ENCODE measurements at places on chromosomes 7 and 10.
A peak's percentile ranks its signal among the peaks of the same experiment; 100 is the strongest.

GRCh38 chr7:64541438-64542359 is 21.2 kb downstream of the ZNF680 start:
- no peak for DNase-seq

- DNase-seq: no peak
Measured at GRCh38 chr7:112462236-112462635, 12.0 kb downstream of the IFRD1 start.

GRCh38 chr7:14999331-14999730 is 96.8 kb upstream of the DGKB start:
- no peak for DNase-seq

DNA sequence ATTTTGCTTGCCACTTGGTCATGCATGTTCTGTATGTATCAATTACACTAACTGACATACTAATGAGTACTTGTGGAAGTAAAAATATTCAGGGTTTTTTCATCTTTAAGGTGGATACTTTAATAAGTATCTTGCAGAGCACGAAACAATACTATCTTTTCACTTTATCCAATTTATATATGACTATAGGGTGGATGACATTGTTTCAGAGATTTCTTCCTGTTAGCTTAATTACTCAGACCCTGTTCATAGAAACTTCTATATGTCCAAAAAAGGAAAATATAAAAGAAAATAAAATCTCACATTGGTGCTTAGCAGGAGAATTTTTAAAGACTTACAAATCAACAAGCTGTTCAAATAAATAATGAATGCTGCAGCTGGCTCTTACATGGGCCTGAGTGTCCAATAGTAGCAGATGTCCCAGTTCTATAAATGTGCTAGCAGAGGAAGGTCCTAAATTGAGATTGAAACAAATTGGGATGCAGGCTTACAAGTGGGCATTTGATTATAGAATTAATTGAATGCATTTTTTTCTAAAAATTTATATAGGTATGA is 91.5 kb upstream of the THSD7A start:
- DNase-seq: no peak

GRCh38 chr10:96721207-96721572 is 876 bp upstream of the PIK3AP1 start:
- no peak for DNase-seq

DNA sequence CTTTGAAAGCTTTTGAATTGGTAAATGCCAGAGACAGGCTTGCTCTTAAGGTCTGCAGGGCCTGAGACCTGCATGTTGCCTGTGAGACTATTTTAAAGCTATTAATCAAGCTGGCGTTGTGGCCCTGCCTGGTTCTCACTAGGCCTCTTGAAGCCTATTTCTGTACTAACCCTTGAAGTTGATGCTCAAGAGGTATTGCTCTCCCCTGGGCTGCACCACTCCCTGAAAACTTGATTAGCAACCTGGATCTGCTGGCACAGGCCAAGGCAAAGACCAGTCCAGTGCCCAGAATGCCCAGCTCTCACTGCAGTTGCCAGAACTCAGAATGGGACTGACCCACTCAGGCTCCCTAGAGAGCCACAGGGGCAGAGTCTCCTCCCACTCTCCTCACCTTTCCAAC is 220.0 kb upstream of the MEOX2 start:
- no peak for DNase-seq

DNA sequence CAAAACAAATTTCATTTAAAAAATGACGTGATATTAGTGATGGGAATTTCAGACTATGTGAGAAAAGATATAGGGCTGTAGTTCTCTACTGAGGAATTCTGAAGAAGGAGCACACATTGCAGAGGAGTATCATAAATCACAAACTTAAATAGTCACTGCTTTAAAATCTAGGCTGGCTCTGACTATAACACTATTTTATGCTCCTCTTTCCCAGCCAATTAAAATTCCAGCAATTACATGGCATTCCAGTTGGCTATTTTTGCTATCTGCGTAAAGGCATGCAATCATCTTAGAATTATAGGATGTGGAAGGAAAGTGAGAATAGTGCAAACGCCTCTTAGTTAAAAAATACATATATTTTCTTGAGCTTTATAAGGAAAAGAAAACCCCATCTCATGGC is 123.1 kb downstream of the GNAI1 start:
- no peak for DNase-seq

DNA sequence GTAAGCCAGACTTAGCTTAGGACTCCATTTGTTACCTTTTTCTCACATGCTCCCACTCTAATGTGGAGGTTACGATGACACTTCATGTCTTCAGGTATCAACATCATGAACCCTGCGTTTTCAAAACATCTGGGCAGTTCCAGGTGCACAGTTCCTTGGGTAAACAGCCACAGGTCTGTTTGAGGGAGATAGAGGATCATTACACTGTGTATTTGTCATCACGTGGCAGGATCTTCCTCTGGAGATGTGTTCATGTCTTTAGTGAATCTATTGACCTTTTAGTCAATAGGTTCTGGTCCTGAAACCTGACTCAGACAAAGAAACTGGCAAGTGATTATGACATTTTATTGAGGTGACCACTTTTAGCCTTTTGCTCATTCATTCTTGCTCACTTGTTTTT is 145.5 kb downstream of the ANKRD7 start:
- no peak for DNase-seq

- no peak for DNase-seq
Measured at GRCh38 chr7:116553168-116553964, 28.5 kb downstream of the CAV1 start.

- peak; percentile 54 for DNase-seq
Measured at GRCh38 chr7:128827248-128827958, 2.8 kb upstream of the FLNC start.

- DNase-seq: peak; percentile 59
Measured at GRCh38 chr7:56074371-56074791, 10.3 kb downstream of the SUMF2 start.

- no peak for DNase-seq
Measured at GRCh38 chr10:90846746-90847145, 11.1 kb downstream of the HTR7 start.

- peak; percentile 16 for DNase-seq
Measured at GRCh38 chr7:43199371-43200160, 87.1 kb downstream of the HECW1 start.

GRCh38 chr7:148419856-148420832 is 170.4 kb upstream of the C7orf33 start:
- no peak for DNase-seq

DNA sequence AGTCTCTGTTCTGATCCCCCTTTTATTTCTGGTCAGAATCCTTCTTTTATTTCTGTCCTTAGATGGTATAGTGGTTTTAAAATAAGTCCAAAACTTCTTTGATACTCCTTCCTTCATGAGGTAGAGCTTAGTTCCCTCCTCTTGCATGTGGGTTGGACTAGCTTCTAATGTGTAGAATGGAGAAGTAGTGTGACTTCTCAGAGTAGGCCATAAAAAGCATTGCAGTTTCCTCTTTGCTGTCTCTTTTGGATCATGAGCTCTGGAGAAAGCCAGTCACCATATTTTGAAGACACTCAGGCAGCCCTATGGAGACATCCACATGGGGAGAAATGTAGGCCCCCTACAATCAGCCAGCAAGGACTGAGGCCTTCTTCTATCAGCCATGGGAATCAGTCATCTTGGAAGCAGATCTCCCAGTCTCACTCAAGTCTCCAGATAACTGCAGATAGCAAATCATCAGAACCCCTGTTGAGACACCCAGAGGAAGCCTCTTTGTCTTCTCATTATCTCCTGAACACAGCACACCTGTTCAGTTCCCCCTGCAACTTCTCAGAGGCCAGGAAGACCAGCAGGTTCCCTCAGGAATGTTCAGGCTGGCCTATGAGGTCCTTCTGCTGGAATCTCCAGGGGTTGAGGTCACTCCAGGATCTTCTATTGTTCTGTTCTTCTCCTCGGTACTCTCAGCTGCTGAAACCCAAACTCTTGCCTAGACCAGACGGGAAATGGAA is 511.9 kb upstream of the ZMIZ1 start:
- DNase-seq: no peak

DNA sequence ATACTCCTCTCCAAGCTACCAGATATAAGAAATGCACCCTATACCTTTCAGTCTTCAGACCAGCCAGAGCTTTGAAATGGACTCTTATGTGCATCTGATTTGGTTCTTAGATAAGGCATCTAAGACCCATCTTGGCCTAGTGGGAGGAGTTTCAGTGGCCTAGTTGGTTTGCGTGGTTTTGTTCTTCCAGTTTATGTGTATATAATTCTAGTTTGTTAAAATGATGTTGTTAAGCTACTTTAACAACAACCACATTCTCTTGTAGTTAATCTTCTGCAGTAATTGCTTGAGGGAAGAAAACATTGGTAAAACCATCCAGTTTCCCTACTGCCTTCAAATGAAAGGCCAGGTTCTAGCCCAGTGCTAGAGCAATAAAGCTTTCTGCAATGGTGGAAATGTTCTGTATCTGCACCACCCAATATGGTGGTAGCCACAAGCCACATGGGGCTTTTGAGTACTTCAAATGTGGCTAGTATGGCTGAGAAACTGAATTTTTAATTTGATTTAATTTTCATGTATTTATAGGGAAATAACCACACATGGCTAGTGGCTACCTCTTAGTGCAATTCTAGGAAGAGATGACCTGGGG is 66.3 kb downstream of the KLHDC10 start:
- no peak for DNase-seq

DNA sequence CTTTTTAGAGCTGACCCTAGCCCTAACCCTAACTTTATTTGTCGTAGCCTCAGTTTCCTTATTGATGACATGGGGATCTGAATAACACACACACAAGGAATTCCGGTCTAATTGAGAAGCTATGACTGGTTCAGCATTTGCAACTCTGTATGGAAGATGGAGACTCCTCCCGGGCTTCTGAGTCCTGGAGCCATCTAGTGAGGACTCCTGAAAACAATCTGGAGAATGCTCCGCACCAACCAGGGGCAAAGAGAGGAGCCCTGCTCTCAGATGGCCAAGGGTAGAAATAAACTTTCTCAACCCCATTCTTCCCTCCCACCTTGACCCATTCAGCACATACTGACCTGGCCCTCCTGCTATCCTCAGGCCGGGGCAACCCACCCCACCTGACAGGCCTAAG is 26.4 kb downstream of the MBL2 start:
- no peak for DNase-seq

- DNase-seq: no peak
Measured at GRCh38 chr7:94510582-94511496, 1.2 kb downstream of the CASD1 start.

DNA sequence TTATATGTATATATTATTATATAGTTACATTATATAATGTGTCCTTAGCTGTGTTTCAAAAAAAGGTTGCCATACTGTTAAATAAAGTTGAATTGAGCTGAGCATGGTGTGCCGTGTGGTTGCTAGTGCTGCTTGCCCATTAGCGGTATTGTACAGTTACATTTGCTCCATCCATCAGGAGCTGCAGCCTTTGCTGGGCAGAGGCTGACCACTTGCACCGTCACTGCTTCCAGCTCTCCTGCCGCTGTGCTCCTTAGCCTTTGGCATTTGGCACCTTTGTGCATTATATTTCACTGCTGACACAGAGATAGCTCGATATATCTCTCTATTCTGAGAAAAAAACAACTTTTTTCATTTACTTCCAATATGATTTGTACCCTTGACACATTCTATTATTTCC is 372.2 kb downstream of the PHTF2 start:
- no peak for DNase-seq

- no peak for DNase-seq
Measured at GRCh38 chr10:69470463-69471384, 19.5 kb downstream of the TSPAN15 start.

DNA sequence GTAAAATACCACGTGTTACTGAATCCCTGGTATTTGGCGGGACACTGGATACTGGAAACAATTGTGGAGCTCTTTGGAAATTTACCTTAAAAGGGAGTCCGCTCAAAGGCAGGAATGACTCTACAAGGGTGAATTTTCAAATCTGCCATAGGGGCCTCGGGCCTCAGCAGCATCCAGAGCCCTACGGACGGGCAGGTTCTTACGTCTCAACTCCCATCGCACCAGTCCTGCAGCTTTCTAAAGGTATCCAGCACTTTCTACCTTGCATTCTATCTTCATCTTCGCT is 248 bp downstream of the PSPH start:
- no peak for DNase-seq

- no peak for DNase-seq
Measured at GRCh38 chr7:47496056-47496665, 85.8 kb downstream of the TNS3 start.

DNA sequence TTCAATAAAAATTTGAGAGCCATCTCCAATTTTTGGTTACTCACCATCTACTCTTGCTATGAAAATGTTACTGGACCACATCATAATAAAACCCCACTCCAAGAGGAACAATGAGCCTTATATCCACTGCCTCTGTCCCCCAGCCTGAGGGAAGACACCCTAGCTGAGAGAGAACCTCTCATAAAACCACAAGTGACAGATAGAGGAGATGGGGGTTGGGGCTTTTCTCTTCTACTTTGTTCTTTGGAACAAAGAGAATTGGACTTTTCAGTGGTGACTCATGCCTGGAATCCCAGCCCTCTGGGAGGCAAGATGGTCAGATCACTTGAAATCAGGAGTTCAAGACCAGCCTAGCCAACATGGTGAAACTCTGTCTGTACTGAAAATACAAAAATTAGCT is 27.6 kb upstream of the TAS2R16 start:
- no peak for DNase-seq

DNA sequence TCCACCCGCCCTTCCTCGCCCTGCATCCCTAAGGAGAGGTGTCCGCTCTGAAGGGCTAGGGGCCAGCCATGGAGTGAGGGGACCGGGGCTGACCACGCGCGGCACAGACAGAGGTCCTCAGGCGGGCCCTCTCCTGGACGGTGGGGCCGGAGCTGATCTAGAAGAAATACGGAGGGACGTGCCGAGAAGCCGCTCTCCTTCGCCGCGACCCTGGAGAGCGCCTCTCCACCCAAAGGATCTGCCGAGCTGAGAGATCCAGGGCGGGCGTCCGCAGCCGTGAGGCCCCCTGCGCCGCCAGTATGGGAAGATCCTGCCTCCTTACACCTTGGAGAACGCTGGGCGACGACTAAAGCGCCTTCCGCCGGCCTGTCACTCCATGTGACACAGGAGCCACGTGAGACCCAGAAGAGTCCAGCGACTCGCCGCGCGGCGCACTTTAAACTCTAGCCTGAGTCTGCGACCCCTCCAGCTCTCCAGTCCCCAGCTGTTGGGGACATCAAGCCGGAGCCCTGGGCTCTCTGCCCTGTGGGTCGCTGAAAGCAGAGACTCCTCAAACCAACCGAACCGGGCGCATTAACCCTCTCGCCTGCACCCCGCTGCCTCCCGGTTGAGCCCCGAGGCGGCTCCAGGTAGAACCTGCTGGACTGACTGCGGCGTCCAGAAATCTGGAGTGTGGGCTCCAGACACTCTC is 1.5 kb upstream of the SFMBT2 start:
- DNase-seq: no peak

GRCh38 chr10:74871595-74872382 is 45.4 kb downstream of the KAT6B start:
- DNase-seq: no peak

GRCh38 chr10:76115471-76116155 is 684.2 kb downstream of the LRMDA start:
- DNase-seq: no peak

DNA sequence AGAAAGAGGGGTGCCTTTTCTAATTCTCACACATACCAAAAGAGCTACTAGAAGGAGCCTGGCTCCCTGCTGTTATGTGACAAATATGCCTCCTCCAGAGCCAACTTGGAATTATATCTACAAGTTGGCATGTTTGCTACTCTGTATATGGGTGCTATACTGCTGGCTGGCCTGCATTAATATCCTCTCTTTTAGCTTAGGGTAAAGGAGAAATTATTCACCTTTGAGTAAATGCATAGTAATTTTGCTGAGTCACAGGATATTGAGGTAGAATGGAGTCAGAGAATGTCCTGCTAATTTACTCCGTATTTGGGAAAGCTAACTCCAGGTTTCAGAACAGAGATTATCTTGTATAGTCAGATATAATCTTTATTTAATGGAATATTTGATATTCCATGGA is 24.2 kb upstream of the LIPN start:
- no peak for DNase-seq
